Activated T-helper 2 cell treated with anti-CD3 and anti-CD28 coated beads, Interferon-gamma antibody, Interleukin-2, Interleukin-4, amounts not matched to agents 10 μg/mL and 5 μg/mL and 100 μg/mL, durations not matched to agents 14 hours and 24 hours and 36 hours (primary cell): ENCODE measurements at places on chromosomes 16 and 17. TPM values are rescaled to one million over a fixed set of nuclear protein-coding genes. Genes with fewer than 3 reads are reported as not detected.
A peak's percentile ranks its signal among the peaks of the same experiment; 100 is the strongest.

GRCh38 chr17:28405632-28406472 is at the start of gene SLC46A1:
Gene SLC46A1, minus strand, starts transcription at chr17:28406212. Its CDS starts 98 bp downstream, at chr17:28406114.
- peak within 1 kb of the TSS; percentile 73 for H3K4me3 ChIP-seq
- DNase-seq: peak; percentile 22
- peaks cover 5% of the 10 kb centered on the region for H3K4me1 ChIP-seq
- H3K27me3 ChIP-seq: peaks cover 10% of the 10 kb centered on the region
- H3K36me3 ChIP-seq: no peaks in the 10 kb centered on the region
- no peak within 1 kb of the TSS for H3K27ac ChIP-seq

DNA sequence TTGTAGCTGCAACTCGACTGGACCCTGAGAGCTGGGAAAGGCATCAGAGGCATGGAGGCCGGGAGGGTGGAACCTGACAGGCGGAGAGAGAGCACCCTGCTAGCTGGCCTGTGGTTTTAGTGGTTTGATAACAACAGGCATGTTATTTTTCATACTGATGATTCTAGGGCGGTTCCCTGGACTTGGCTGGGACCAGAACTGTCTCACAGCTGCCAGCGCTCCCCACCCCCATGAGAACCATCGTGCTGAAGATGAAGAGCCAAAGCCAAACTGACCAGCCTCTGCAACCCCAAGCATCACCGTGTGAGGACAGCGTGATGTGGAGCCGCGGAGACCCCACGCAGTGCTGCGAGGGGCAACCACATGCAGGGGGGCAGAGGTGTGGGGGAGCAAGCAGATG is 28.5 kb downstream of the MXRA7 start:
- H3K27me3 ChIP-seq: peaks cover 2% of the 10 kb centered on the region
- DNase-seq: no peak
- H3K4me1 ChIP-seq: no peaks in the 10 kb centered on the region
- no peak overlapping the region for H3K27ac ChIP-seq

DNA sequence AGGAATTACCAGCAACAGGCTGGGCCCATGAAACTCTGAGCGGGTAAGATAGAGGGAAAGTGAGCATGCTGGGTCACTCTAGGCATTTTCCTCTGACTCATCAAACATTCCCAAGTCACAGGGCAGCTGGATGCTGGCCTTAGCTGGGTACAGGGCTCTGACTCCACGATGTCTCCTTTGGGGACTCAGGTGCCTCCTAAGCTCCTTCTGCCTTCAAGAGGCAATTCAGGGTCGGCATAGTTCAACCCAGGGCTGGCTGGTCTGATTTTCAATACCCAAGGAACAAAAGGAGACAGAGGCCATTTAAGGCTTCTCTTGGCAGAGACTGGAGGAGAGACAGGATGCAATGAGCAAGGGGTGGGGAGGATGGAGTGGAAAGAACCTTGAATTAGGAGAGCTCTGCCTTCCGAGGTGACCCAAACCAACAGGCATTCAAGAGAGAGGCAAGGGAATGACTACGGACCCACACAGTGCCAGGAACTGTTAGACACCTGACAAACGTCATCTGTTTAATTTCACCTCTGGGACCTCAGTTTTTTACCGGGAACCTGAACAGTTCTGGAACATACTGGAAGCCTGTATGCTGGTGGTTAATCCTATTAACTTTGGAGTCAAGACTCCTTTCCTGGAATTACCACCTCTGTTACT is 910 bp downstream of the WBP2 start:
- no peaks in the 10 kb centered on the region for H3K27me3 ChIP-seq
- no peak for DNase-seq
- H3K36me3 ChIP-seq: peaks cover 17% of the 10 kb centered on the region
- H3K4me1 ChIP-seq: peaks cover 26% of the 10 kb centered on the region
- no peak overlapping the region for H3K4me3 ChIP-seq

- H3K27me3 ChIP-seq: no peaks in the 10 kb centered on the region
- H3K27ac ChIP-seq: no peak overlapping the region
- peaks cover 26% of the 10 kb centered on the region for H3K36me3 ChIP-seq
- H3K4me1 ChIP-seq: no peaks in the 10 kb centered on the region
- H3K4me3 ChIP-seq: no peak overlapping the region
Measured at GRCh38 chr16:10428433-10429168, 42.7 kb downstream of the ATF7IP2 start.

DNA sequence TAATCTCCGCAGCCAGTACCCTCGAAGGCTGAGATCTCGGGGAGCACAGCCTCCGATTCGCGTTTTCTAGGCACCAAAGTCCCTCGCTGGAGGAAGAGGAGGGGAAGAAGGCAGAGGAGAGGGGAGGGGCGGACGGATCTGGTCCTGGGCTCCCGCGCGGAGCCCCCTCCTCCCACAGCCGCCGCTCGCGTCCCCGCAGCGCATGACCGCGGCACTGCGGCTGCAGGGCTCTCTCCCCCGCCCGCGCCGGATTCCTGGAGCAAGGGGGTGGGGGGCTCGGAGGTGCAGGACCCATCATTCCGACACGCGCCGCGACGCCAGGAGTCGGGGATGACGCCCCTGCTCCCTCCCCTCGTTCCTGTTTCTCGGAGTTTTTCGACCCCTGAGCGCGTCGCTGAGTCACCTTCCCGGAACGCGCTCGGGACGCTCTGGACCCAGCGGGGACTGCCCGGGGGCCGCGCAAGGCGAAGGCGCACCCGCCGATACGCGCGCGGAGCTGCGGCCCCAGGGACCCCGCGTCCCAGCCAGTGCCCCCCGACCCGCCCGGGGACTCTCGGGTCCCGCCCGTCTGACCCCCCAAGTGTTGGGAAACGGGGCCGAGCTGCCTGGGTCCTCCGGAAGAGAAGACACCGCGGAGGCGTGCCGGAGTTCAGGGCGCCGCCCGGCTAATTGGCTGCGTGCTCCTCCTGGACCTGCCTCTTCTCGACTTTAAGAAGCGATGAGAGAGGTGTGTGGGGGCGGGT is 1.4 kb upstream of the SPHK1 start:
- DNase-seq: peak; percentile 71
- H3K4me1 ChIP-seq: peaks cover 4% of the 10 kb centered on the region
- no peaks in the 10 kb centered on the region for H3K27me3 ChIP-seq
- H3K36me3 ChIP-seq: no peaks in the 10 kb centered on the region
- peak overlapping the region; percentile 67 for H3K27ac ChIP-seq

- peak overlapping the region; percentile 30 for H3K4me3 ChIP-seq
- H3K36me3 ChIP-seq: peaks cover 99% of the 10 kb centered on the region
- H3K27ac ChIP-seq: peak overlapping the region; percentile 83
- no peak for DNase-seq
- no peaks in the 10 kb centered on the region for H3K27me3 ChIP-seq
Measured at GRCh38 chr16:31880322-31880979, 6.8 kb downstream of the ZNF267 start.

- no peak overlapping the region for H3K4me3 ChIP-seq
- H3K27ac ChIP-seq: no peak overlapping the region
- no peaks in the 10 kb centered on the region for H3K4me1 ChIP-seq
Measured at GRCh38 chr17:1946021-1946932, 78.9 kb downstream of the RTN4RL1 start.

GRCh38 chr16:85710732-85711131 is 22.0 kb upstream of the GINS2 start:
- H3K27me3 ChIP-seq: peaks cover 4% of the 10 kb centered on the region
- no peak overlapping the region for H3K27ac ChIP-seq
- DNase-seq: no peak
- no peaks in the 10 kb centered on the region for H3K4me1 ChIP-seq

DNA sequence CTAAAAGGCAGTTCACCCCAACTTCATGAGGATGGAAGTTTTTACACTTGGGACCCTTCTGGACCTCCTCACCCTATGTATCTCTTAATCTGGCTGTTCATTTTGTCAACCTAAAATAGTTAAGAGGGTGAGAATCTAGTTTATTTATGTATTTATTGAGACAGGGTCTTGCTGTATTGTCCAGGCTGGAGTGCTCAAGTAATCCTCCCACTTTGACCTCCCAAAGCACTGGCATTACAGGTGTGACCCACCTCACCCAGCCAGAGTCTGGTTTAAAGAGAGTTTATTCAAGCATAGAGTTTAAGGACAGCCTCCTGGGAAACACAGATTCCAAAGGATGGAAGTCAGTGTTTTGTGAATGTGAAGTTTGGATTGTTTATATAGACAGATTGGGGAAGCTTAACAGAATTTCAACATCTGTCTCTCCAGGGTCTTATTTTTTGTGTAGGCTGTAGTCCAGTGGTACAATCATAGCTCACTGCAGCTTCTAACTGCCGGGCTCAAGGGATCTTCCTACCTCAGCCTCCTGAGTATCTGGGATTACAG is 8.0 kb upstream of the APPBP2 start:
- no peaks in the 10 kb centered on the region for H3K36me3 ChIP-seq
- no peak overlapping the region for H3K27ac ChIP-seq
- DNase-seq: no peak
- H3K4me1 ChIP-seq: no peaks in the 10 kb centered on the region
- peaks cover 6% of the 10 kb centered on the region for H3K27me3 ChIP-seq

DNA sequence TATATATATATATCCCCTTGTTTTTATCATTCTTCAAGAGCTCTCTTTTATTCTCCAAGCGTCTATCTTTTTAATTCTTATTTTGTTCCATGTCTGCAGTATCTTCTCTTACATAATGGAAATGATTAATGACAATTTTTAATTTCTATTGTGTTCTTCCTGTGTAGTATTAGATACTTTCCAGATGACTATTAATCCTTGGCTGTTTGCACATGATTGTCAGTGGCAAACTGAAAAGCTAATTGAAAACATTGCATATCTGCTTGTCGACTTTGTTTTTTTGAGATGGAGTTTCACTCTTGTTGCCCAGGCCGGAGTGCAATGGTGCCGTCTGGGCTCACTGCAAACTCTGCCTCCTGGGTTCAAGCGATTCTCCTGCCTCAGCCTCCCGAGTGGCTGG is 124.7 kb downstream of the BCAS3 start:
- peaks cover 2% of the 10 kb centered on the region for H3K27me3 ChIP-seq
- no peak overlapping the region for H3K27ac ChIP-seq
- H3K4me3 ChIP-seq: no peak overlapping the region
- no peak for DNase-seq
- no peaks in the 10 kb centered on the region for H3K4me1 ChIP-seq

- H3K4me3 ChIP-seq: no peak overlapping the region
- peaks cover 15% of the 10 kb centered on the region for H3K36me3 ChIP-seq
- no peak for DNase-seq
Measured at GRCh38 chr16:593406-593805, 3.5 kb downstream of the RAB40C start.

DNA sequence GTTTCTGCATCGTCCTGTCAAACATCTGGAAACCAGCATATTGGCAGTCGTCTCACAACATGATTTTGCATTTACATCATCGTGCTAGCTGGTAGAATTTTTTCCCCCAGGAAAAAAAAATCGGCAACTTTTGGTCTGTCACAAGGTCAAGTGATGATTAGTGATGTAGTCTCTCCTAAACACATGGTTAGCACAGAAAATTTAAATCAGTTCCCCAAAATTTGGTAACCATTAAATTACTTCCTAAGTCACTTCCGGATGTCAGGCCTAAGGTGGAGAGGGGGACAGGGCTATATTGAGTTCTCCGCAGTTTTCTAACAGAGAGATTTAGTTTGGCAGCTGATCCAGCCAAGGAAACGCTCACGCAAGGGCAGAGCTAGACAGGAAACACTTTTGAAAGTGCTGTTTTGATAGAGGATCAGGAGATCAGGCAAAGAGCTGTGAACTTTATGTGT is 271.0 kb upstream of the TBX2 start:
- H3K4me1 ChIP-seq: peaks cover 17% of the 10 kb centered on the region
- no peak overlapping the region for H3K27ac ChIP-seq
- H3K27me3 ChIP-seq: no peaks in the 10 kb centered on the region
- no peak for DNase-seq
- H3K36me3 ChIP-seq: no peaks in the 10 kb centered on the region

CNOT1 gene
- total RNA-seq: 264 and 266 TPM in 2 replicates

RHBDF1 gene
- total RNA-seq: 1.2 and 1.6 TPM in 2 replicates

ENKD1 gene
- 8.1 and 9.2 TPM in 2 replicates for total RNA-seq

TBC1D3K gene
- total RNA-seq: not detected in 2 replicates

TRAF4 gene
- 125 and 129 TPM in 2 replicates for total RNA-seq

HEATR9 gene
- 0.14 and 0.16 TPM in 2 replicates for total RNA-seq

FKBP10 gene
- 1.3 and 1.4 TPM in 2 replicates for total RNA-seq

DHRS7C gene
- not detected in 2 replicates for total RNA-seq

ANKRD11 gene
- 142 and 144 TPM in 2 replicates for total RNA-seq

SUPT6H gene
- total RNA-seq: 97.5 and 102 TPM in 2 replicates

DNAH9 gene
- not detected in 2 replicates for total RNA-seq
